WTC11 (cell line): ENCODE measurements at places on chromosomes 5 and 9.

DNA sequence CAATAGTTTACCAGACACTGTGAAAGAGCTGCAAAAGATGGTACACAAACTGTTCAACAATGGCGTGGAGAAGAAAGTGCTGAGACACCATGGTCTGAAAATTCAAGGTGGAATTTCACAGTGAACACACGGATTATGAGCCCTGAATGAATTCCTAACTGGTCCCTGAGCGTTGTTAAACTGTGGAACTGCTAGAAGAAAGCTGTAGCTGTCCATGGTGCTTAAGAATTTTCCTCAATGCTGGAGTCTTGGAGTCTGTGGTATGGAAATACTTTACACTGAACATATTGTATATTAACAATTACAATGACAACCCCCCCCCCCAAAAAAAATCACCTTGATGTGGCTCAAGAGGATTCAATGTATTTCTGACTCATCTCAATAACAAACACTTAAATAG lies 68.5 kb downstream of the SLC24A2 start:
- DNase-seq = no peak

DNA sequence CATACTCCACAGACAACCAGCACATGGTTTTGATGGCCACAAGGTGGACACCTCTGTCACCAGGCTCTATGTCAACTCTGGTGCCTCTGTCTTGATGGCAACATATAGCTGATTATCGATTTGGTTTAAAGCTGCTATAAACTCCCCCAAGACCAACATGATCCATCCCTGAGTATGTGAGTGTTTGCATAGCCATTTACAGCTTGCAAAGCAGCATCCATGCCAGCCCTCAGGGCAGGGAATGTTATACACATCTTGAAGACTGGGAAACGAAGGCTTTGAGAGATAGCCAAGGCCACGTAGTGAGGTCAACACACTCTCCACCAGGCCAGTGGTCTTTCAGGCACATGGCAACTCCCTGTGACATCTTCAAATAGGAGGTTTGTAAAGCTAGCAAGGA lies 40.3 kb upstream of the BRINP1 start:
- no peak for DNase-seq

DNA sequence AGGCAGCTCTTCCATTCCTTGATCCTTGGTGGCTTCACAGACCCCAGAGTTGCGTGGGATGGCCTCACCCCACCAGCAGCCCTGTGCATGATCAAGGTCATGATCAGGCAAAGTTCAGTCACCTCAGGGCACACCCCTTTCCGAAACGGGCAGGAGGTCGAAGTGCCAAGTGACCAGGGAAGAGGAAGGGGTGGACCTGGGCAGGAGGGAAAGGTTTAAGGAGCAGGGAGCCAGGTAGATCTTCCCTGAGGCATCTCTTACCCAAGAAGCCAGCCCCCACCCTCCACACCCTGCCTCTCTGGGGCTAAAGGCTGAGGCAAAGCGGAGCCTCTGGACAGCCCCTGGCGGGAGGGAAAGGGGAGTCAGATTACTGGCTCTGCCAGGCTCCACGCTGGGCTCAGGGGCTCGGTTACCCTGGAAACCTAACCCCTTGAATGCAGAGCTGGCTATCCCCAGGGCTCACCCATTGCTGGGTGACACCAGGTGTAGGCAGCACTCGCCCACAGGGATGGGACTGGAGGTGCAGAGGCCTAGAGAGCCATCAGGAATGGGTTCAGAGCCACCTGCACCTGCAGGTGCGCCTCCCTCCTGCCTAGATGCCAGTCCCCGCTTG lies 3.6 kb downstream of the MGAT4B start:
- DNase-seq = peak; percentile 50

DNA sequence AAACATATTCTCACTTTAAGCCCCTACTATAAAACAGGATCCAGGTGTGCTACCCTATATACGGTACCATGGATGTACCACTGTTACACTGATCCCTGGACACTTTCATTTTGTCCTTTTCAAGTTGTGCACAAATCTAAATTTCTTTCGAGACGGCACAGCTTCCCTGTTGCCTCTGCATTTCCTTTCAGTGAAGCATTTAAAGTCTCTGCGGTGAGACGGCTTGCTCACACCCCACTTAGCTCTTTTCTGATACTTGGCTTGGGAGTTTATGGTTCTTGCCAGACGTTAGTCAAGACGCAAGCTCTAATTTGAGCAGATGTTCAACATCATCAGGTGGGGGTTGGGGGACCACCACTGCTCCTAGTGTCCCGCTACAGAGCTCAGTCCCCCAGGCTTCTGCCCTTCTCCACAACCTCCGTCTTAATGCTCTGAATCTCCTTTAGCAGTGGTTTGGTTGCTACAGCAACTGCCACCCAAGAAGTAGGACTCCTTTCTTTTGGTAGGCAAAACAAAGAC lies 15.8 kb downstream of the F2RL2 start:
- DNase-seq = no peak

DNA sequence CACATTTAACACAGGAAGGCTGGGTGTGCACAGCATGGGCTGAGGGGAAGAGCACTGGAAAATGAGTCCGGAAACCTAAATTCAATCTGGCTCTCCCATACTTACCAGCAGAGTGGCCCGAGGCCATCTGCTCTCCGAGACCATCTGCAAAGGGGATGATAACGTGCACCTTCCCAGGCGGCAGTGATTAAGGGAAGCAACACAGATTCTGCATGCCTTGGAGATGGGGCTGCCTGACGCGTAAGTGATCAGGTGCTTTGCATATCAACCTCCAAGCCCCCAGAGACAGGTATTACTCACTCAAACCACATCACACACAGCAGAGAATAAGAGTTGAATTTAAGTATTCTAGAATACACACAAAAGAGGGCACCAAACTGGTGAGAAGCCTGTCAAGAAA lies 9.1 kb downstream of the EPB41L4B start:
- DNase-seq = no peak

DNA sequence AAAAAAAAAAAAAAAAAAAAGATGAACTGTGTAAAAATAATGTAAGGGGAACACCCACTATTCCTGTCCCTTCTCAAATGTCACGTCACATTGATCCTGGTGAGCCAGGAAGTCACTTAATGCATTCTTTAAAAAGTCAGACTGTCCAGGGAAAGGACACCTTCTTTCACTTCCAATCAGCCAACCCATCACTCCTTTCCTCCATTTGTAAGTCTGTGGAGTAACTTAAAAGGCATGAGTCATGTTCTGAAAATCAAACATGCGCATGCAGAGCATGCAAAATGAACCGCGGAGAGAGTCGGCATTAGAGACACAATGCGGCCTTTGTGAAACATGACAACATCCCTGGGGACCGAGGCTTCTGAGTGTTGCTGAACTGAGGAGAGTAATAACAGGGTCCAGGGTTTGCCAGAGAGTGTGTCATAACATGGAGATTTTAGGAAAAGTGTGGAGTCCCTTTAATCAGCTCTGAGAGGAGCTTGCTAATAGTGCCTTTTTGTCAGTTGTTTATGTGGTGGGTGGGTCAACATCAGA lies 77.6 kb upstream of the SEMA6A start:
- DNase-seq = peak; percentile 33

GRCh38 chr5:55421074-55421529 lies 113.3 kb downstream of the MTREX start:
- DNase-seq = no peak

GRCh38 chr5:172713113-172713808 lies 57.7 kb downstream of the DUSP1 start:
- peak; percentile 80 for DNase-seq

GRCh38 chr9:13665418-13666066 lies 386.1 kb upstream of the MPDZ start:
- no peak for DNase-seq

DNA sequence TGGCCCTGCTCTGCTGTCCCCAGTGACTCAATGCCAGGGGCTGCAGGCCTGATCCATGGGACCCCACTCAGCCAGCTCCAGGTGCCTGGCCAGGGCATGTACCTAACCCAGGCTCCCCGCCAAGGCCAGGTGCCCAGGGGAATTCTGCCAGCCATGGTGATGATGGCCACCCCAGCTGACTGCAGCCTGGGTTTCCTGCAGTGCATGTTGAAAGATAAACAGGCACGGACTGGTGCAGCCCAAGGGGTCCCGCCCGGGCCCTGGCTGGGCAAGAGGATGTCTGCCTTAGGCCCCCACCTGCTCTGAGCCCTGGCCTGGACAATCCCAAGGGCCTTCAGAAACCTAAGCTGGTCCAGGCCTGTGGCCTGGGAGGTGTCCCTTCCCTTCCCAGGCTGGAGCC lies 1.2 kb downstream of the ABCA2 start:
- DNase-seq = no peak

GRCh38 chr5:169710675-169711074 lies 73.6 kb downstream of the DOCK2 start:
- no peak for DNase-seq

GRCh38 chr9:33818167-33818846 lies 1.3 kb downstream of the UBE2R2 start:
- DNase-seq = no peak

DNA sequence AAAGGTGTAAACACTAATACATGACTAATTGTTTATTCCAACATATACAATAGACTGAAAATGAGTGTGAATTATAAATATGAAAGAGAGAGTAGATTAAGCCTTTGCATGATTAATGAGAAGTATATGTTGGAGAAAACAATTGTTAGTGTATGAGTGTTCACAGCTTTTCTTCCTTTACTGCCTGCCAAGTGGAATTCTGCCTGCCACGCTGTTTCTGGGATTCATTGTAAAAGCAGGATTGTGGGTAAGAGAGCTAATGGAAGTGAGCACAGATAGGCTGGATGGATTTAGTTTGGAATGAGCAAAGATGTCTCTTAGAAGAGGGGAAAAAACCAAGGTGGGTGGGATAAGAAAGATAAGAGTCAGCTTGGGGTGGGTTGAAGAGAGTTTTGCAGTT lies 129.6 kb upstream of the NMUR2 start:
- DNase-seq = no peak

DNA sequence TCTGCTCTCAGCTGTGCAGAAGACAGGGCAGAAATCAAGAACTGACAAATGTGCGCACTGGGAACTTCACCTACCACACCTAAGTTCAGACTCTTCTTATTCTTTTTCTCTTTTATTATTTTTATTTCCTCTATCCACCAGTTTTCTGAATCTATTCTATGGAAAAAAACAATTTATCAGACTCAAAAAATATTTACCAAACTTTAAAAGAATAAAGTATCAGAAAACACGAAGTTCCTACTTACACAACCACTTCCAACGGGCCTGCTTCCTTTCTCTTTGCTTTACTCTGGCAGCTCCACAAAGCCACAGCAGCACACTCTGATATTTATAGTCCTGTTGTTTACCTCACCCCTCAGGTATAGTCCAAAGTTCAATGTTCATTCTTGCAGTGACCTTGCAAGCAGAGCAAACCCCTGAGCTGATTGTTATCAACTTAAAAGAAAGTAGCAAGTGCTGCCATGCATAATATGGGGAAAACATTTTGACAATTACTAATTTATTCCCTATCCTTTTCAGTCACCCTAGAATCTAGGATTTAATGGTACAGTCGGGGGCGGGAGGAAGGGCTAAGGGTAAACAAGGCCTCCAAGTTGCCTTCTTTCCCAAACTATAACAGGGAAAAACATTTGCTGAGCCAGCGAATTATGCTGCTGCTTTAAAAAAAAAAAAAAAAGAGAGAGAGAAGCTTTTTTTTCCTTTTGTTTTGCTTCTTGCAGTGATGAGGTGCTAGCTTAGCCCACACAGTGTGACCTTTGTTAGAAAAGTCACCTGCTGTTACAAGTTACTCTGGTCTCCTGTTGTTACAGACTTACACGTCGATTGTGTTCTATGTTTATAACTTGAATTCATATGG lies at the start of gene SELENOP:
Gene SELENOP (minus strand): TSS at position 302 of the 856 bp plus-strand sequence. CDS start 3,539 bp downstream, outside the sequence.
- no peak for DNase-seq
